KG1 (cell line): ENCODE measurements at places on chromosomes 5 and 9.
A peak's percentile ranks its signal among the peaks of the same experiment; 100 is the strongest.

GRCh38 chr9:92639791-92640271 is 30.1 kb downstream of the IPPK start:
- DNase-seq: no peak

DNA sequence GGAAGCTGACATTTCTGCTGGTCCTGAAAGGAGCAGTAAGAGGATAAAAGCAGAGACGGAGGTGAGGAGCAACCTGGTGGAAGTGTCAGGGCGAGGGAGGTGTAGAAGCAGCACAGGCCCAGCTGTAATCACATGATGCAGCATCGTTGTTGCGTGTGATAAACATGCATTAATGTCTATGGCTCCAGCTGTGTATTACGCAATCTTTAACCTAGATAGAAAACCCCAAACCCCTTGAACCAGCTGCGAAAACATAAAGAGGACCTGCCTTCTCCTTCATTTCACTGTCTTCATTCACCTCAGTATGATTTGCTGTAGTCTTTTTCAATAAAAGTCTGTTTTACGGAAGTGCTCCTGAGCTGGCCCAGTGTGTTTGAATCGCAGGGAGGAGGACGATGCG is 162.9 kb downstream of the NTRK2 start:
- DNase-seq: no peak

GRCh38 chr5:38905516-38905915 is 59.7 kb downstream of the OSMR start:
- no peak for DNase-seq

DNA sequence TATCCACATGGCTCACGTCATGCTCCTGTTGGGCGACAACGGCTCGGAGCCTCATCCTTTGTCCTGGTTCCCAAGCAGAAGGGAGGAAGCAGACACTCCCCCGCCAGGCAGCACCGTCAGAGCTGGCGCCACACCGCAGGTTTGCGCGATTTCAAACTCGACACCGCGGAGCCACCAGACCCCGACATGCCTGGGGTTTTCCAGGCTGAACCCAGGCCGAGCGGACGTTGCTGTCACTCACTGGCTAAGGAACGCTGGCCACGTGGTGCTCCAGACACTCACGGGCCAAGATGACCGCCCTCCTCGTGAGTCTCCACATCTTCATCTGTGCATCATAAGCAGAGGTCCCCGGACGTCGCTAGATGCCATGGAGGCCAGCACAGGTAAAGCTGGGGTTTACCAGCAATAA is 9.0 kb downstream of the TERT start:
- no peak for DNase-seq

DNA sequence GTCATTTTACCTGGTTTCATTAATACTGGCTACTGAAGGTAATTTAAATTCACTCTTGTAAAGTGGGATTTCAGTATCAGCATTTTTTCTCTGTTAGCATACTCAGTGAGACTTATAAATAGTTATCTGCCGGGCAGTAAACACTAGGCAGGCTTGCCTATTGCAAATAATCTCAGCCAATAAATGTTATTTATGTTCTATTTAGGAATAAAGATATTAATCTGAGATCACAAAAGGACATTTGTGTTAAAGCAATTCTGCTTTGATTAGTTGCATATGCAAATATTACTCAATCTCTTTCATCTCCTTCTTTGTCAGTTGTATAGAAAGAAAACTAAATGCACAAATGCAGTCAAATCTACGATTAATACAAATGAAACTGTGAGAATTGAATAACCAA is 827.8 kb downstream of the TLE4 start:
- no peak for DNase-seq

GRCh38 chr5:74934949-74935751 is 69.0 kb upstream of the FAM169A start:
- peak; percentile 92 for DNase-seq

DNA sequence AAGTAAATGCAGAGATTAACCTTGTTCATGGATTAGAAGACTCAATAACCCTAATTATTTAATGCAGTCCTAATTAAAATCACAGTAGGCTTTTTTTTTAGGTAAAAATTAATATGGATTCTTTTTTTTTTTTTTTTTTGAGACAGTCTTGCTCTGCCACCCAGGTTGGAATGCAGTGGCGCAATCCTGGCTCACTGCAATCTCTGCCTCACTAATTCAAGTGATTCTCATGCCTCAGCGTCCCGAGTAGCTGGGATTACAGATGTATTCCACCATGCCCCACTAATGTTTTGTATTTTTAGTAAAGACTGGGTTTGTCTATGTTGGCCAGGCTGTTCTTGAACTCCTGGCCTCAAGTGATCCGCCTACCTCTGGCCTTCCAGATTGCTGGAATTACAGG is 40.6 kb downstream of the DENND4C start:
- no peak for DNase-seq

- no peak for DNase-seq
These were observed 47.7 kb upstream of the TTC39B start for GRCh38 chr9:15354713-15355112.

DNA sequence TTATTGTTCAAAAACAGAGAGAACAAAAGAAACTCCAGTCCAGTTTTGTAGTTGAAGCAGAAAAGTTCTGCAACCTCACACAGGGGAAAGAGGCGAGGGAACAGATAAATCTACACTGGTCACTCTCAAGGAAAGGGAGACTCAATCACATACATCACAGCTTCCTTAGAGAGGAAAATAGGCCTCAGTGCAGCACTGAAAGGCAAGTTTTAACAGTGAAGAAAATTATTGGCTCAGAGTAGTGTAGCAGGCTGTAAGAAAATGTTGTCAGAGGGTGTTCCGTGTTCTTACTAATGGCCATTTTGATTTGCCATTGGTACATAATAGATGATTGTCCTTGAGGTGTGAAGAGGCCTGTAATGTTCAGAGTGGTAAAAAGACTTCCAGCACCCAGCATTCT is 530.0 kb upstream of the CDH6 start:
- no peak for DNase-seq

DNA sequence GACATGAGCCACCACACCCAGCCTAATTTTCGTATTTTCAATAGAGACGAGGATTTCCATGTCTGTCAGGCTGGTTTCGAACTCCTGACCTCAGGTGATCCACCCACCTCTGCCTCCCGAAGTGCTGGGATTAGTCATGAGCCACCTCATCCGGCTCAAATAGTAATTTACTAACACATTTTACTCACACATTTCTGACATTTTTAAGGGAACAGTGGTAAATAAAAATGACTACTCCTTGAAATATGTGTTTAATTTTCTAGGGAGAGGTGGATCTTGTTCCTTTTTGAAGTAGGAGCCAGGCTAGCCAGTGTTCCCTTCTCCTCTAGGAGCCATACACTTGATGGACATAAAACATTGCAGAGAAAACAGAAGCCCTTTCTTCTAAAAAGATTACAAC is 55.2 kb upstream of the ERBIN start:
- DNase-seq: no peak

DNA sequence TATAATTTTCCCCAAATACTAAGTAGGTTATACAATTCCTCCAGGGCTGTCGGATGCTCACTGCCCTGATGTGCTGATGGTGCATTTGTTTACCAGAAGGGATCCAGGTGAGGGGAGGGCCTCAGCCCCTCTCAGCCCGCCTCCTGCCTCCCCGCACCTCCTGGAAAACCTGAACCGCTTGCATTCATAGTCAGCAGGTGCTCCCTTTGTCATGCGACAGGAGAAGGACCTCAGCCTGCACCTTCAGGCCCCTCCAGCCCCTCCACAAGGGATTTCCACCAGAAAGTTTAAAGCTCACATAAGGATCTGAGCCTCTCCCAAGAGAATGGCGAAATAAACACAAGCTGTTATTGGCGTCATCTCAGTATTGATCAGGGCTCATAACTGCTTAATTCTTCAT is 36.5 kb upstream of the NTNG2 start:
- DNase-seq: no peak

DNA sequence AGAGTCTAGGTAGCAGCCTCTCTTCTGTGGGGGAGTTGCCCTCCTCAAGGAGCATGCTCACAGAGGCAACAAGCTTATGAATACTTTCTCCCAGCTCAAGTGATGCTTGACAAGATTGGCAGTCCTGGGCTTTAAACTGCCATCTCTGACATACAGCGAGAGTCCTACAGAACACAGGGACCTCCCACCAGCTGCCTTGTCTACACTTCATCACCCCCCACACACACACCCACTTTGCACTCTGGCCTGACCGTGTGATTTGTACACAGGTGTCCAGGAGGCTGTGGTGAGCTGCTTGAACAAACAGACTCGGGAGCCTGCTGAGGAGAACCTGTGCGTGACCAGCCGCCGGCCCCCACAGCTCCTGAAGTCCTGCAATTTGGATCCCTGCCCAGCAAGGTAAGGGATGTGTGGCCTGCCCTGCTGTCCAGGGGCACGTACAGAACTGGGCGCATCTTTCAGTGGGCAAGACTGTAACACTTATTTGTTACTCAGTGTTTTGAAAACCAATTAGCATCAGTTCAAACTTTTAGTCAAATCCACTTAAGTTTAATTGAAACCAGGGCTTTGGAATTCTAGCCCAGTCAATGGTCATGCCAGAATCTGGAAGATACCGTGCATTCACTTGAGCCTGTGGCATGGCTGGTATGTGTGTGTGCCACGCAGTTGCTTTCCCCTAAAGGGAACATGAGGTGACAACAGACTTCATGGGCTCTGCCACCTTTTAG is 247.5 kb downstream of the ADAMTSL1 start:
- DNase-seq: no peak

DNA sequence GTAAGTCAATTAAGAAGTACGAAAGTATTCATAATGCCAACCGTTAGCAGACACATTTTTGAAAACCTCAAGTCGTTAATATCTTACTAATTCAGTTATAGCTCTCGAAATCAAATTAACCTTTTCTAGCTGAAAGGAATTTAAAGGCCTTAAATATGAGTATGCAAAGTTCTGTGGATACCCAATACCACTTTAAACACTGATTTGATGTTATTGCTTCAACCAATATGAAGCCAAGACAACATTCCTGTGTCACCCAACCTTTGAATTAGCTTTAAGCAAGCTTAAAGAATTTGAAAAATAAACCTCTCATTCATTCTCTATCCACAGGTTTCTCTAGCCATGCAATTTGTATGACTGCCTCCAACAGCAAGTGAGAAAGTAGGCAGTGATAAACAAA is 204.5 kb downstream of the MCTP1 start:
- no peak for DNase-seq

DNA sequence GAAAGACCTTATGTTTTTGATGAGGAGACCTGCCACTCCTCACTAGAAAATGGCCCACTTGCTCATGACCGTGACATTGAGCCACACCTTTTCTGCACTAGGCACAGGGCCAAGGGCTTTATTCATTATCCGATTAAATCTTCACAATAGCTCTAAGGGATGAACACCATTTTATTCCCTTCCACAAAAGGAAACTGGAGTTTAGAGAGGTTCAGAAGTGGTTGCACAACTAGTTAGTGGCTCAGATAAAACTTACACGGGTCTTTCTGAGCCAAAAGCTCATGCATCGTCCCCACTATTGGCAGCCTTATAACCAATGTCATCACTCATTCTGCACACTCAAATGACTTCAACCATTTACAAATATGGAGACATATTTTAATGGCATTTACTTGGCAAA is 39.4 kb downstream of the SUSD1 start:
- no peak for DNase-seq

GRCh38 chr5:54753034-54753433 is 232.4 kb downstream of the ESM1 start:
- no peak for DNase-seq

- DNase-seq: no peak
These were observed 48.7 kb upstream of the ACTBL2 start for GRCh38 chr5:57531333-57531732.

DNA sequence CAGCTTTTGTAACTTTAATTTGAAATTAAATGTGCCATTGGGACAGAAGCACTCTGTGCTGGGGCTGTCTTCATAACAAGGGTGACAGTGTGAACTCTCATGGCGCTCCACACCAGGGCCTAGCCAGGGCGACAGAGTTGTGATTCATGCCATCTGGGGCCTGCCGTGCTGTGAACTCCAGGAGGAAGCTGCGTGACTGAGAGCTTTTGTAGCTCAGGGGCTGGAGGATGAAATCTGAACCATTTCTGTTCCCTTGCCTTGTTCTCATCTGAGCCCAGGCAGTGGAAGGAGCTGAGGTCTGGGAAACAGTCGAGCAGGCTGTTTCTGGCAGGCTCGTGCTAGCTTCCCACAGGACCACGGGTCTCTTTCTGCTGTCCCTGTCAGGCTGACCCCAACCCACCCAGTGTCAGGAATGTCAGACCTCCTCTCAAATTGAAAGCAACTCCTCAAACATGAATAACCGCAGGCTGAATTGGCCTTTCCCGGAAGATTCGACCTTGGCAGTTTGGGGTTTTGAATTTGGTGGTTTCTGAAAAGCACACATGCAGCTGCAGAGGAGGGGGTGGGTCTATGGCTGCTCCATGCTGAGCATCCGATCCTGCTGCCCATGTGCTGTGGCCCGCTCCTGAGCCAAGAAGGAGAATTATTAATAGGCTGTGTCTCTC is 69.2 kb upstream of the RPS23 start:
- DNase-seq: no peak

DNA sequence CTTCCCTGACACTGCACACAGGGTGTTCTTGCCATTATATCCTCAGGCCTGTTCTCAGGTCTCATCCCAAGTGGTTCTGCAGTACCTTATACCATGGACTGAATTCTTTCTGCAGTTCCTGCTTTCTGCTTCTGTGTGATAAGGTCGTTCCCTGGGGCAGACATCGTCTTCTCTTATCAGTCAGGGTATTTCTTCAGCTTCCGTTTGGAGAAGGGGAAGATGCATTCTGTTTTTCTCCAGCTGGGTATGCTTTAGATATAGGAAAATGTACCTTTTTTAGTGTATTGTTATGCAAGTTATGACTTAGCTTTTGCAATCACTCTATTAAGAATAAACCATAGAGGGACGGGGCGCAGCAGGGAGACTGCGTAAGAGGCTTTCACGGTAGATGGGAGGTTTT is 31.1 kb downstream of the RALGPS1 start:
- no peak for DNase-seq
